Activated T-helper 17 cell treated with anti-CD3 and anti-CD28 coated beads, Interleukin-2, amount 50 U/mL, for 72 hours (primary cell): ENCODE measurements at places on chromosomes 11 and 22. TPM values are rescaled to one million over a fixed set of nuclear protein-coding genes. Genes with fewer than 3 reads are reported as not detected.

The C11orf42 gene
- total RNA-seq, result not detected

The RAB36 gene
- 0.80 TPM for total RNA-seq

The NFAM1 gene
- 0.40 TPM for total RNA-seq

The TEX12 gene
- total RNA-seq, result 0.99 TPM

The BARX2 gene
- not detected for total RNA-seq

The MPEG1 gene
- not detected for total RNA-seq

The OR8H3 gene
- not detected for total RNA-seq

The ZP1 gene
- not detected for total RNA-seq

The LRRC56 gene
- total RNA-seq, result 1.1 TPM

The PGA5 gene
- not detected for total RNA-seq

The MYO7A gene
- 4.0 TPM for total RNA-seq

The RIC3 gene
- 13.4 TPM for total RNA-seq

The ART5 gene
- total RNA-seq, result not detected
